Mesendoderm (in vitro differentiated cells): ENCODE measurements at places on chromosomes 3 and 15.
A peak's percentile ranks its signal among the peaks of the same experiment; 100 is the strongest.

GRCh38 chr3:184186184-184186901 is at the start of gene ABCF3:
Gene ABCF3, plus strand, starts transcription at chr3:184186199. Its CDS starts 9 bp downstream, at chr3:184186208.
- no peak for DNase-seq

- no peak for DNase-seq
These were observed 19.7 kb downstream of the ACAA1 start for GRCh38 chr3:38117163-38117716.

- peak; percentile 67 for DNase-seq
These were observed at the start of gene LTK for GRCh38 chr15:41513506-41514227. Gene LTK, minus strand, starts transcription at chr15:41513827. Its CDS starts 118 bp downstream, at chr15:41513709.

GRCh38 chr15:98873441-98874218 is 134.0 kb downstream of the PGPEP1L start:
- DNase-seq: peak; percentile 59

DNA sequence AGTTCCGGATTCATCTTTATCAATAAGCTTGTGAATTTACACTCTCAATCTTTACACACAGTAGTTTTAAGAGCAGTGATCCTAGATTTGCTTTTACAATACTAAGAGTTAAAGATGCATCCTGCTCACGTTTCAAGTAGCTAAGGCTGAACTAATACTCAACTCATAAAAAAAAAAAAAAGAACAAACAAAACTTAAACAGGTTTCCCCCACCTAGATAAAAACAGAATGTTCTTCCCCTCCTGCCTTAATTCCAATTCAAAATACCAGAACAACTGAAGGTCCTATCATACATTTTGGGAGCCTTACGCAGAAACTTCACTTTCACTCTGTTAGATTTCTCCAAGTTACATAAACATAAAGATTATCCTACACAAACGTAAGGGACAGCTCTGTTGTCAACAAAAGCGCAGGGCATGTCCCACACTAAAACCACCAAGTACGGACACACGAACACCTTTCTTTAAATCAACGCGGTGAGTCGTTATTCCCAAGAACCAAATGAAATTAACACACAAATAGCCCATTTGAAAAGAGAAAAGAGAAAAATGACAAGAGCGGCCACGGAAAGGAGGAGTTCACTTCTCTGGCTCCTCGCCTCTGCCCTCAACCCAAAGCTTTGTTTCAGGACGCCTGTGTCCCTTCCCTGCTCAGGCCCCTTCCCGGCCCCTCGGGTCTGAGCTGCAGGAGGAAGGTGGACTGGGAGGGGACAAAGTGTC is 941 bp downstream of the CBLB start:
- DNase-seq: no peak

GRCh38 chr3:32147509-32147908 is 41.1 kb downstream of the GPD1L start:
- DNase-seq: no peak

DNA sequence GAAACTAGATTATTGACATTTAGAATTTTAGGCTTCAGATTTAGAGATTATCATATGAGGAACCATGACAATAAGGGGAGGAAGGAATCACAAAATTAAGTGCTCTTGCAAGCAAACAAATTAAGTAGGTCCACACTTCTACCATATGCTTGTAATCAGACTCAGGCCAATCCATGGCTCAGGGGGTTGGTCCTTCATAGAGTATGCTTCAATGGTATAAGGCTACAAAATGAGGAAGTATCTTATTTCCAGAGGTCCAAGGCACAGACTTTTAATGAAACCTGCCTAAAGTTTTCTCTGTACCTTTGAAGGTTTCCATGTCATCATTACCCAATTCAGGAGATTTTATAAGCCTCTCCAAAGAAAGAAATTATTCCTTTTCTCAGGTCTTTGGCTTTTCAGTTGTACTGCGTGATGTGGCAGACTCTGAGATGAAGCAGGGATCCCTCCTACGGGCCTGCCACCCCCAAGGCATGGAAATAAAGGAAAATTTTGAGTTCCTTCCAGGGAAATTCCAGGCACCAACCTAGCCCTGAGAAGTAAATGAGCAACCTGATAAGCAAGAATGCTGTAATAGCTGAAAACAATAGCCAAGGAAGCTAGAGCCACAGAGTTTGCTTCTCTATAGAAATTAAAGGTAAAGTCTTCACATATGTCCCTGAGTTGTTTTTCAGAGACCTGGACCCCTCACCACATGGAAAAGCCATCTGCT is 36.3 kb downstream of the SERPINI2 start:
- peak; percentile 79 for DNase-seq

DNA sequence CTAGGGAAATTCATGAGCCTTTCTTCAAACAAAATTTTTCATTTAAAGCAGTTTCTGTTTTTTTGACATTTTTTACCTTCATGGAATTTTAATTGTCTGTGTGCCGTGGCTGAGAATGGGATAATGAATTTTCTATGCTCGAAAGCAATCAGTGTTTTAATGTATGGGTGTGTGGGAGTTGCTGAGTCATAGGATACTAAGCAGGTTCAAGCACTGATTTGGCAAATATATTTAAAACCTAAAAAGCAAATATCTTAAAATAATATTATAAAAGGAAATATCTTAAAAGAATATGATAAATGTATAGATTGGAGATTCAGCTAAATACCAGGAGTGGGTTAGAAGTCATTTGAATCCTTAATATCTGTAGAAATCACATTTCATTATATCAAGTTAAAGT is 173.6 kb upstream of the LRRFIP2 start:
- DNase-seq: no peak

- no peak for DNase-seq
These were observed 228.3 kb downstream of the MFSD1 start for GRCh38 chr3:159030138-159030670.

DNA sequence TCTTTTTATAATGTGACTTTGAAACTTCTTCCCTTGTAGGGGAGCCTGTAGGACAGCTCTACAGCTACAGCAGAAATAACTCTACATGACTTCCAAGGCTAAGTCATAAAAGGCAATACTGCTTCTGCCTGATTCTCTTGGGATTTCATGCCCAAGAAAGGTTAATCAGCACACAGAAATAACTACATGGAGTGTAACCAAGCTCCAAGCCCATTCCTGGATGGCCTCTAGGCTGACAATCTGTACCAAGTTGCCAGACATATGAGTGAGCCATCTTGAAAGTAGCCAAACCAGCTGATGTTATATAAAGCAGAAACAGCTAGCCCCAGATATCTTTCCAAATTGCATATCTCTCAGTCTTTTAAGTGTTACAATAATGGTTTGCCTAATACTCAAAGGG is 75.8 kb upstream of the OSTN start:
- no peak for DNase-seq

DNA sequence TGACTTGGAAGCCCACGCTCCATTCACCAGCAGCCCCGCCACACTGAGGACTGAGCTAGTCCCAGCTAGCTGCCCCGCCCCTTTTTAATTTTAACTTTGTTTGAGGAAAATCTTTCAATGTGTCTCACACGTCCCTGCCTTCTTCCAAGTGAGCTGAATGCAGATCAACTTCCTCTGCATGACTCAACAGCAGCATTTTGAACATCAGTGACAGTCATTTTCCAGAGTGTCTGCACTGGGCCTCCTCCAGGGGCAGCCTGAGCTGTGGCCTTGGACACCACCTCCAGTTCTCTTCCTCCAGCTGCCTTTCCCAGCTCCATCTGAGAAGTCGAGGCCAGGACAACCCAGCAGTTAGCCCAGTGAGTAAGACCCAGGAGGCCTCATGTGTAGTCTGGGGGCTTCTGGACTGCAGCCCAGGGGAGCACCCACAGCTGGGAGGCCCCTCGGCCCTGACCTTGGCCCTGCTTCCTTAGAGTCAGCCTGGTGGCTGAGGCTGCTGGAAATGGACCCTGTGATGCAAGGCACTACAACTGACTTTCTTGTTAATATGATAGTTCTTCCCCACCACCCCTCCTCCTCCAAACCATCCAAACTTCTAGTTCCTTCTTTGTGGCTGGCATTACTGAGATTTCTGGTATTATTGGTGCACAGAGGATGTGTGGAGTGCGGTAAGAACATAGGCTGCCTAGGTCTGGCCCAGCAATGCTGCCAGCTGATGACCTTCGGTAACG is 21.4 kb upstream of the ESYT3 start:
- DNase-seq: peak; percentile 39

DNA sequence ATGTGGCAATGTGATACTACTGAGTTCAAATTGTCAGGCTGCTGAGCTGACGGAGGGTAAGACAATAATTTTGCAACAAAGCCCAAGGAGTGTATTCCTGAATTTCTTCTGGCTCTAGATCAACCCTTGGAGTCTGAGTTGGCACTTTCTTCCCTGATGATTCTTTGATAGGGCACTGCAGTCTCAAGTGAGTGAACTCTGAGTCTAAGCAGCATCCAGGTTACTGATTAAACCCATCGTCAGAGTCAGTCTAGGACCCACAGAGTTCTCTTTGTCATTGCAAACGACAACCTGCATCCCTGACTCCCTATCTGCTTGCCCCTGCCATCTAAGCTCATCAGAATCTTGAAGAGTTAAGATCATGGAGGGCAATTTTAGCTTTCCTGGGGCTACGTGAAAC is 58.6 kb downstream of the MME start:
- DNase-seq: no peak

DNA sequence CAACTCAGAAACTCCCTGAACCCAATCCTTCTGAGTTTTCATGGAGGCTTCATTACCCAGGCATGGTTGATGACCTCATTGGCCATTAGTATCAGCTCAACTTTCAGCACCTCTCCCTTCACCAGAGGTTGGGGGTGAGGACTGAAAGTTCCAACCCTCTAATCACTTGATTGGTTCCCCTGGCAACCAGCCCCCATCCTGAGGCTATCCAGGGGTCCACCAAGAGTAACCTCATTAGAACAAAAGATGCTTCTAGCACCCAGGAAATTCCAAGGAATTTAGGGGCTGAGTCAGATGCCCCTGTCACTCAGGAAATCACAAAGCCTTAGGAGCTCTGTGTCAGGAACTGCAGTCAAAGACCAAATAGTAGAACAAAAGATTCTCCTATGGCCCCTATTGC is 43.8 kb downstream of the ADAMTSL3 start:
- DNase-seq: no peak

DNA sequence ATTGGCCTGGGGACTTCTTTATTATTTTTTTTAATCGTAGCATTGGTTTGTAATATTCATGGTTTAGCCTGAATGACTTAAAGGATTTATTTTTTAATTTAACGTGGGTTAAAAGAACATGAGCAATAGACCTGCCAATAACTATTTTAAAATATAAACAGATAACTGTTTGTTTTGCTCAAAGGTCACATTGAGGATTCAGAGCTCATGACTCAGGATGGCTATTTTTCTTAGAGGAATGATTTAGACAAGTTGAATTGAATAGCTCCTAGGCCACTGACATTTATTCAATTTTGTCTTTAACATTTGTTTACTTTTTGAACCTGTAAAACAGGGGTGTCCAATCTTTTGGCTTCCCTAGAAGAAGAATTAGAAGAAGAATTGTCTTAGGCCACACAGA is 68.5 kb downstream of the ITPR1 start:
- no peak for DNase-seq

- no peak for DNase-seq
These were observed 12.2 kb downstream of the ZXDC start for GRCh38 chr3:126463521-126463920.

DNA sequence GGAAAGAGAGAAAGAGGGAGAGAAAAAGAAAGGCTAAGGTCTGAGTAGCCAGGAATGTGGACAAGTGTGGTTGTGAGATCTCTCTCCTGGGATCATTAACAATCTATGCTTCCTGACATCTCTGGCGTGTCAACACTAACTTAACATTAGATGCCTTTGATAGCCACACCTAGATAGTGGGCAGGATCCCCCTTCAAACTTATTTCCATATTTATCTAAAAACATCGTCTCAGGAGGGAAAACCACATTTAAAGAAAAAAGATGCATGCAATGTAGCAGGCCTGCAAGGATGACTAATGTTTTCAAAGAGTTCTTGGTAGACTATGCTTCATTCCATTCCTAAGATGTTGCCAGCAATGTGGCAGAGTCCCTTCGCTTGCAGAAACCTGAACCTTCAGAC is 80.9 kb downstream of the MLH1 start:
- peak; percentile 21 for DNase-seq

- peak; percentile 90 for DNase-seq
These were observed 342.8 kb downstream of the ERC2 start for GRCh38 chr3:56125358-56126005.

- no peak for DNase-seq
These were observed 62.6 kb downstream of the SLC7A14 start for GRCh38 chr3:170523248-170523647.

GRCh38 chr15:86644339-86644738 is 564.7 kb downstream of the AGBL1 start:
- DNase-seq: no peak

- peak; percentile 83 for DNase-seq
These were observed 193.1 kb downstream of the MEIS2 start for GRCh38 chr15:36907295-36907694.

DNA sequence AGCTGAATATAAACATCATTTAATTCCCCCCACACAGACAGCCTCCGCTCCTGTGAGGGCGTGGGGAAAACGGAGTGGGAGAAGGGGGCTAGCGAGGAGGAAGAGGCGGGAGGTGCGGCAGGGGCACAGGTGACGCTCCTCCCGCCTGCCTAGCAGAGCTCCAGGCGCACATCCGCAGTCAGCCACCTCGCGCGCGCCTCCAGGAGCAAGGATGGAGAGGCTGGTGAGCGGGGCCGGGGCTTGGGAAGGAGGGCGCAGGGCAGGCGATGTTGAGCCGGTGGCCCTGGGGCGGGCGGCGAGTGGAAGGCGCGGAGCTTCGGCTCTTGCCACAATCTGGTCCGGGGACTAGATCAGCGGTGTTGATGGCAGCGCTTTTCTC is at the start of gene CD200:
Gene CD200 (plus strand): TSS at position 155 of the 379 bp plus-strand sequence. CDS start 57 bp downstream, at position 212.
- peak; percentile 89 for DNase-seq

DNA sequence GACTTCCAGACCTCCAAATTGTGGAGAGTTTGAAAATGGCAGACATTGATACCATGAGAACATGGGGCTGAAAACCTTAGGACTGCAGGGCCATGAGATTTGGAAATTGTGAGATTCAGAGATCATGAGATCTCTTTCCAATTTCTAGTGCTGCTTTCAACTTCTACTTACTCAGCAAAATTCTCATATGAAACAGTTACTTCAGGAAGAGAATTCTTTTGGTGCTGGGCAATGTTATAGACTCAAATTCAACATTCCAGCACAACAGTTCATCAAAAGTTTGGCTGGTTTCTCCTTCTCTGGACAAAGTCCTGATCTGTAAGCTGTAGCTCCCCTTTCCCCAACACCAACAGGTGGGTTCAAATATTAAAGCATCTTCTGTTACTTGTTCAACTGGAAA is 506.9 kb upstream of the NECTIN3 start:
- no peak for DNase-seq

GRCh38 chr15:69758810-69759790 is 306.5 kb downstream of the RPLP1 start:
- no peak for DNase-seq
